ENCODE measurements at places on chromosomes 7 and 10. TPM values are rescaled to one million over a fixed set of nuclear protein-coding genes. Genes with fewer than 3 reads are reported as not detected.

- no peak for ATAC-seq
Measured at GRCh38 chr7:3455806-3456595, 154.9 kb downstream of the SDK1 start.

The EPHA1 gene
- 1.8 TPM for total RNA-seq

DNA sequence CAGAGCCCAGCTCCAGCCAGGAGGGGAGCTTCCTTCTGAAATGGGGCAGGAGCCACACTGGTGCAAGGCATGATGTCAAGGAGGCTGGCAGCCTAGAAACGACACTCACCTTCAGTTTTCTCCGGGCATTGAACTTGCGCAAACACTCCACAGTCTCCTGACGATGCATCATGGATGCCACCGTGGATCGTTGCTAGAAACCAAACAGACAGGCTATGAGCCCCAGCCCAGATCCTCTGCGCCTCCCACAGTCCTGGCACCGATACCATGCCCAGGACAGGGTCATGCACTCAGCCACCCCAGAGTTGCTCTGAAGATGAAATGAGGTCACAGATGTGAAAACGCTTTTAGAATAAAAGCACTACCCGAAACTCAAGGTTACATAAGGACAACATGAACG is 31.0 kb upstream of the NDST2 start:
- no peak for ATAC-seq

- ATAC-seq = no peak
Measured at GRCh38 chr7:93955304-93955703, 33.8 kb downstream of the GNG11 start.

The CACNB2 gene
- not detected for total RNA-seq

The SPAM1 gene
- not detected for total RNA-seq

- no peak for ATAC-seq
Measured at GRCh38 chr7:68619526-68619925, 978.7 kb upstream of the AUTS2 start.

DNA sequence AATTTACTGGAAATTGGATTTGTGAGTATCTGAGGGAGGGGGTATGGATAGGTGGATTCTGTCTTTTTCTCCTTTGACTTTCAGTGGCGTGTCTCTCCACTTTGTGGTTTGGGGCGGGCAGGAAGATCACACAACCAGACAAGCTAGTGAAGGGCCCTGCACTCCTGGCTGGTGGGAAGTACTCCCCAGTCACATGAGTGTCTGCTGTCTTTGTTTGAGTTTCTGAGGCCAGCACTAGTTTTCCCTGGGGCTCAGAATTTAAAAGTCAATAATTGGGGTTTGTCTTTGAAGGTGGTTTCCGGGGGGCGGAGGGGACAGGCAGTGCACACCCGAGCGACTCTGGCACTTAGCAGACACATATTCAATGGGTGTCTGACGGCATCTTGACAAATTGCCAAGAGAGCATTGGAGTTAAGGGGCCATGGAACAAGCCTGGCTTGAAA is 120.1 kb downstream of the WDFY4 start:
- ATAC-seq = no peak

DNA sequence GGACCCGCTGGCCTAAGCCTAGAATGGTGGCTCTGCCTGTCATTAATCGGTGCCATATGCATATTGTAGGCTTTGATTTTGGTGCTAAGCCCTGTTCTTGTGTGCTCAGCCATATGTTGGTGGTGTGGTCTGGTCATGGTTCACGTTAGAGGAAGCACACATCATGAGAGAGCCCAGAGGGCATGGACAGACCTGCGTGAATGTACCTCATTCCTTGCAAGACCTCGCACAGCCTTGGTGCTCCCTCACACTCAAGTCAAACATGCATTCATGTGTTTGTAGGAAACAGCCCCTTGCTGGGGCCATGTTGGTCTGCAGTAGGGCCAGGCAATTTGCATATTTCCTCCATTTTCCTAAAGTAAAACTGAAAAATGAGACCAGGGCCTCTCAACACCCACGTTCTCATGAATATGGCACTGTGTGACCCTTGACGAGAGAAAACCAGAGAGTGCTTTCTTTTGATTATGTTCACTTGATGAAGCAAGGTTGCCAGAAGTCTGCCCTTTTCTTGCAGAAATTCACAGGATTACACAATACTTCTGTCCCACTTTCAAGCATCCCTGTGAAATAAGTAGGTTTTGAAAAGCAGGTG is 268.7 kb downstream of the CELF2 start:
- peak; percentile 74 for ATAC-seq

The CFAP69 gene
- 0.35 TPM for total RNA-seq

DNA sequence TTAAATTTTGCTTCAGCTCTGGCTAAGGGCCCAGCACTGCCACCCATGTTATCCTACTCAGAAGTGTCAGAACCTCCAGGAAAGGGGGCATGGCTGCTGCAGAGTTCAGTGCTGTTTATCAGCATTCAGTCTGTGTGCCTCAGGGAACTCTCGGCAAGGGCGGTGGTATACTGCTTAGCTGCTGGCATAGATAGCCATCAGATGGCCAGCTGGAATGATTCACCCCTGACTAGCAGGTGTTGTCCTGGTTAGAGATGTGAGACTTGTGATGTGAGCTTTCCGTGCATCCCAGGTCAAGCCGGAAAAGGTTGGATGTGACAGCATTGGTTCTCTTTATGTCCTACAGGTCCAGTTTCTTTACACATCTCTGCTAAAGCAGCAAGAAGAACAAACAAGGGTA is 22.1 kb downstream of the CEP55 start:
- ATAC-seq = no peak

DNA sequence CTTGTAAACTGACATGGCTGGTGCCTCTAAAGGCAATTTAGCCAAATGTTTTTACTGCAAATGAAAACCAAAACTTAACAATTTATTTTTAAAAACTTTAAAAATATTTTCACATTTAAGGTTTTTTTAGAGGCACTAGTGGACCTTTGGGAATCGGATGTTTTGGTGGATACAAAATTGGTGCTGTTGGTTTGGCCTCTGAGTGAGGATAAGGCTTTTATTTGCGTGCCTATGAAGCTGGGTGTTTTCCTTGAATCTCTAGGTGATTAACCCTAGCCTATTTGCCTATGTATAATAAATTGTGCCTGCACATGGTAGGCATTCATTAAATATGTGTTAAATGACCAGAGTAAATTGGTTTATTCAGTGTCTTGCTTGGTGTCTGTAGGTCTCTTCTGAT is 2.9 kb upstream of the SGCE start:
- no peak for ATAC-seq

- no peak for ATAC-seq
Measured at GRCh38 chr10:62153191-62153590, 115.5 kb downstream of the RTKN2 start.

The PDCD11 gene
- total RNA-seq = 79.5 TPM

The SH3PXD2A gene
- 8.0 TPM for total RNA-seq

DNA sequence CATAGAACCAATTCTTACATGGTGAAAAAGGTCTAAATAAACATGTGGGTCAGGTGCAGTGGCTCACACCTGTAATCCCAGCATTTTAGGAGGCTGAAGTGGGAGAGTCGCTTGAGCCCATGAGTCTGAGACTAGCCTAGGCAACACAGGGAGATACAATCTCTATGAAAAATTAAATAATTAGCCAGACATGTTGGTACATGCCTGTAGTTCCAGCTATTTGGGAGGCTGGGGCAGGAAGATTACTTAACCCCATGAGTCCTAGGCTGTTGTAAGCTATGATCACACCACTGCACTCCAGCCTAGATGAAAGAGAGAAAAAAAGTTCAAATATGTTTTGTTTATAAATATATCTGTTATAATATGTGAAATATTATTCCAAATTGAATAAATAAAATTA is 643.6 kb downstream of the IPMK start:
- ATAC-seq = no peak

The CUBN gene
- 0.45 TPM for total RNA-seq

The FBXW4 gene
- total RNA-seq = 41.6 TPM

GRCh38 chr7:13279854-13280435 is 592.5 kb downstream of the ARL4A start:
- no peak for ATAC-seq

DNA sequence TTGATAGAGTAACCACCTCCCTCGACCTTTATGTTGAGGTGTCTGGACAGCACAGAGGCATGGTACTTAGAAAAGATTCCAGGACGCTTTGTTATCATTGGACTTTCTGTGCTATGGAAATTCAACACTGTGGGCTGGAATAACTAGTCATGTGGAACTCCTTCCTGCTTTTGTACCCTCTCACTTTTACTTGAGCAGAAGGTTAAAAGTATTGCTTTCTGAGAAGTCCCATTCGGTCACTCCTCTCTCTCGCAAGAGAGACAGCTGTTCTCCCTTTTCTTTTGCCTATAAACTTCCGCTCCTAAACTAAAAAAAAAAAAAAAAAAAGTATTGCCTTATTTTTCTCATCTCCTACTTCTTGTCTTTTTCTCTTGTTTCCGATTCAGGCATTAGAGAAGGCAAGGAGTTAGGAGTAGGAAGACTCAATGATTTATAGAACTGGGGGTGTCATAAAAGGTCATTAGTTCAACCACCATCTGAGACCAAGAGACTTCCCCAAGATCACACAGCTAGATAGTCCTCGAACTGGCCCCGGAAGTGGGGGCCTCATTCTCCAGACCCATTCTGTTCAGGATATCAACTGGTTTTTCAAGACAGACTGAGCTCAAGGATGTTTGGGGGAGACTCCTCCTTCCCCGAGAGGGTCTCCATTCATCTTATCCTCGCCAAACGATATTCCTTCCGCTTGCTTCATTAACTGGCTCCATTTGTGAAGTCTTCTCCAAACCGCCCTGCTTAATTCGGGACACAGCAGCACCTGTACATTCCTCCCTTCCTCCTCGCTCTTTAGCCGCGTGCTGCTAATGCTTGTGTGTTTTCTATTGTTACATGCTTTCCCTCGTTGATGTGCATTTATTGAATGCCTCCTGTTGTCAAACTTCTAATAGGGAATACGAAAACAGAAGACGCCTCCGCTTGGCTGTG is 995 bp upstream of the INPP5F start:
- ATAC-seq = peak; percentile 1

- ATAC-seq = peak; percentile 14
Measured at GRCh38 chr7:44324481-44325200, 753 bp downstream of the CAMK2B start.

The SPDYE16 gene
- total RNA-seq = 0.45 TPM

The FAM24A gene
- not detected for total RNA-seq

DNA sequence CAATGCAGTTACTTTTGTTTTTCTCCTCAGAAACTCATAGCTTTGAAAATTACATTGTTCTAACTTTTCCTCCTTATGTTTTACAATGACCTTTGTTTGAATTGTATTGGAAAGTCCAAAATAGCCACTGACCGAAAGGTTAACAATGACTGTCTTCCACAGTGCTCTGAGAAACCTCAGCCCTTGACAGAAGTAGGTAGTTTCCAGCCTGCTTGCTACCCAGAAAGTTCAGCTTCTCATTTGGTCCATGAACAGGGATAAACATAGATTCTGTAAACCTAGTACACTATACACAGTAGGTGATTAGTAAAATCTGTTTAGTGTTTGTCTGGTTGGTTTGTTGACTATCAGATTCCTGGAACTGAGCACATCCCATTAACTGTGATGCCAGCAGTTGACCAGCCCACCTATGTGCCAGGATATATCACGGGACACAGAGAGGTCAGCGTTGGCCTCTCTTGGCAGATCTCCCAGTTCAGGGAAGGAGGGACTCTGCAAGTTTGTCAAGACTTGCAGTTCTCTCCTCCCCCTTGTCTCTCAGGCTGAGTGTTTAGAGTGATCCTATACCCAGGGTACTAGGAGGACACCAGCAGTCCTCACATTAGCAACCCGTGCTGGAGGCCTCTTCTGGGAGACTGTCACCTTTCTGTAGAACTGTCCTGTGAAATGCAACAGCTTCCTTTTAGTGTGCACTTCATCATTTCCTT is 297.6 kb downstream of the ARHGAP12 start:
- no peak for ATAC-seq

DNA sequence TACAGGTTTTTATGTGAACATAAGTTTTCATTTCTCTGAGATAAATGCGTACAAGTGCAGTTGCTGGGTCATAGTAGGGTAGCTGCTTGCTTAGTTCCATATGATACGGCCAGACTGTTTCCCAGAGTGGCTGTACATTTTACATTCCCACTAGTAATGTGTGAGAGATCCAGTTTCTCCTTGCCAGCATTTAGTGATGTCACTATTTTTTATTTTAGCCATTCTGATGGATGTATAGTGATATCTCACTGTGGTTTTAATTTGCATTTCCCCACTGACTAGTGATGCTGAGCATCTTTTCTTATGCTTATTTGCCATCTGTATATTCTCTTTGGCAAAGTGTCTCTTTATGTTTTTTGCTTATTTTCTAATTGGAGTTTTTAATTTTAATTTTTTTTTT is 4.2 kb downstream of the ZMIZ2 start:
- ATAC-seq = no peak

The ITPRID1 gene
- total RNA-seq = not detected

GRCh38 chr7:55774327-55775050 is 88.1 kb downstream of the SEPTIN14 start:
- no peak for ATAC-seq
